ENCODE measurements at places on chromosomes 7 and 10.

- DNase-seq: no peak
These were observed 21.5 kb downstream of the POLL start for GRCh38 chr10:101566333-101567164.

- no peak for DNase-seq
These were observed 18.7 kb downstream of the RTKN2 start for GRCh38 chr10:62249957-62250356.

- DNase-seq: no peak
These were observed 45.1 kb upstream of the INPP5A start for GRCh38 chr10:132492323-132493025.

GRCh38 chr7:74141705-74142104, 32.5 kb upstream of the EIF4H start:
- no peak for DNase-seq

- DNase-seq: no peak
These were observed 58.0 kb upstream of the PAX2 start for GRCh38 chr10:100687143-100688003.

GRCh38 chr10:85596389-85596788, 770.2 kb downstream of the GRID1 start:
- no peak for DNase-seq

DNA sequence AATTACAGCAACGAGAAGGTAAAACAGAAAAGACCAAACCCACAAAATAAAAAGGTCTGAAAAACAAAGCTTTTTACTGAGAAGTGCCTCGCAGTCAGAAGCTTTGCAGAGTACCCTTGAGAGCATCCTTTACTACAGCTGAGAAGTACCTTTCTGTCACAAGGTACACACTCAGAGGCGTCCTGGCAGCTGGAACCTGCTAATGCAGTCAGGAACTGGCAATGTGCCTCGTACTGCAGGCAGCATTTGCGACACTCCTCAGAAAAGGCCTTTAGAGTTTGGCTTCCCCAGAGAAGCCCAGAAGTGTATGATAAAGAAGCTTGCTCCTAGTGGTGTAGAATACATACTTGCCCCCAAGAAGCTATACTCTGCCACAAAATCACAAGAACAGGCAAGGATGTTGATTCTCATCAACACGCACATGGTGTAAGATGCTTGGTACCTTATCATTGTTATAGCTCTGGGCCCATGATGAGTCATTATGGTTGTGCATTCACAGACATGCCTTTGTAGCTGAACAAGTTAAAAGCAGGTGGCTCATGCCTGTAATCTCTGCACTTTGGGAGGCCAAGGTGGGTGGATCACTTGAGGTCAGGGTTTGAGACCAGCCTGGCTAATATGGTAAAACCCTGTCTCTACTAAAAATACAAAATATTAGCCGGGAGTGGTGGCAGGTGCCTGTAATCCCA, 2.0 kb upstream of the GTPBP4 start:
- DNase-seq: no peak

DNA sequence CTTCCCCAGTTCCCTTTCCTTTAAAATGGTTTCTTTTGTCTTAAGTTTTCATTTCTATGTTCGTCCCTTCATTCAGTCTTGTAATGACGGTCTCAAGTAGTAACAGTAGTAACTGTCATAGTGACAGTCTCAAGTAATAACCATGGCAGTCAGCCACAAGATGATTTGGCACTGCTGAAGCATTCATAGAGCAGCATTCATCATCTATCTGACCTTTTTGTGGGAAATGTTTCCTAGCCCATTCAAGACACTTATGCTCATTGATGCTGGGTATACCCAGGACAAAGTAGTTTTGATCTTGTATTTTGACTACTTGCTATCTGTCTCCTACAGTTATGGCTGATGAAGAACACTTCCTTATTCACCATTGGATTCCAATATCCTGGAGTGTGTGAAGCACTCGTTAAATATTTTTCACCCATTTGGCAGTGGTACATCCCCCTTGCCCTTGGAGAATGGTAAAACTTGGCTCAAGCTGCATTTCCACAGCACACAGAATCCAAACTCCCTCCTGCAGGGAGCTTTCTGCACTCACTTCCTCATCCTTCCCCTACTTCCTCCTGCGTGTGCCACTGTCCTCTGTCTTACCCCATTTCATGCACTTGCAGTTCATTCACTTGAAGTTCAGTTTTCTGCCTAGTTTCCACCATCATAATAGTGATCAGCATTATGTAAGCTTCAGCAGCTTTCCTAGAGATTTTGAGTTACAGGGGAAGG, 19.0 kb downstream of the GIMAP4 start:
- DNase-seq: no peak

DNA sequence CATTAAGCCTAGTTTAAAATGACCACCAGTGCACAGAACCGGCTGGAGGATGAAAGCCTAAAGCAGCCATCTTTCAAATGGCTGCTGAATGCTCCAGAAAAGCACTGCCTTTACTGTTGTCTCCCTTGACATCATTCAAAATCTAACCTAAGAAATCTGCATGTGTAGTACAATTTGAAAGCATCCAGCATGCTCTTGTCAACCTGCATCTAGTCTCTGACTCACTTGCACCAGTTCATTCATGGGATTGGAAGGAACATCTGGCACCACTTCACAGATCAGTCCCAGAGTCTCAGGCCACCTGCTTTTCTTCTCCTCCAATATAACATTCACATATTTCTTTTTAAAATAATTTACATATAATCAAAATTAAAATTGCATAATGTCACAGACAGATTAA, 76.2 kb downstream of the RNF133 start:
- DNase-seq: no peak

- DNase-seq: no peak
These were observed 103.8 kb upstream of the PPIF start for GRCh38 chr10:79243181-79244067.

DNA sequence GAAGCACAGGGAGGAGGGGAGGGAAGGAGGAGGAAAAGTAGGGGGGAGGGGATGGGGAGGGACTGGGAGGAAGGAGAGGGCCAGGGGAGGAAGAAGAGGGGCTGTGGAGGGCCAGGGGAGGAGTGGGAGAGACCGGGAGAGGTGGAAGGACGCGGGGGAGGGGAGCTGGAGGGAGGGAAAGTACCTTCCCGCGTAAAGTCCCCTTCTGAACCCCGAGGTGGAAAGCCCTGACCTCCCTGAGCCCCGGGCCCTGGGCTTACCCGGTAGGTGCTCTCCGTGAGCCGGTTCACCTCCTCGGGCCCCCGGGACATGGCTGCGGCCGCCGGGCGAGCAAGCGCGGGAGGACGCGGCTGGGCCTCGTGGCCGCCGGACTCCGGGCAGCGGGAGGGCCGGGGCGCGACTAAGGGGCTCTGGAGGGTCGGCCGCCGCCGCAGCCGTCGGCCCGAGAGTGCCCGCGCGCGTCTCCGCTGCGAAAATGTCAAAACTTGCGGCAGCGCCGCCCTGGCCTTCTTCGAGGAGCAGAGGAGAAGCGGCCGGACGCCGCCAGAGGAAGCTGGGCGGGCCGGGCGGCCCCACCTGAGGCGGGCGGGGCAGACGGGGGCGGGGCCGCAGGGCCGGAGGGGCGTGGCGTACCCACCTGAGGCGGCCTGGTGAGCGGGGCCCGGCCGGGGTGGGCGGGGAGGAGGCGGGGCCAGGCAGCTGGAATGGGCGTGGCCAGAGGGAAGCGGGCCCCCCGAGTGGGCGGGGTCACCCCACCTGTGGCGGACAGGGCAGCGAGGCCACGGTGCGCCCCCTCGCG, at the start of gene BAIAP2L1:
BAIAP2L1 (minus strand) TSS at position 549 of the 799 bp plus-strand sequence; CDS start at position 311, 238 bp downstream.
- DNase-seq: no peak

- no peak for DNase-seq
These were observed 13.1 kb downstream of the LZTS2 start for GRCh38 chr10:101012525-101013364.

DNA sequence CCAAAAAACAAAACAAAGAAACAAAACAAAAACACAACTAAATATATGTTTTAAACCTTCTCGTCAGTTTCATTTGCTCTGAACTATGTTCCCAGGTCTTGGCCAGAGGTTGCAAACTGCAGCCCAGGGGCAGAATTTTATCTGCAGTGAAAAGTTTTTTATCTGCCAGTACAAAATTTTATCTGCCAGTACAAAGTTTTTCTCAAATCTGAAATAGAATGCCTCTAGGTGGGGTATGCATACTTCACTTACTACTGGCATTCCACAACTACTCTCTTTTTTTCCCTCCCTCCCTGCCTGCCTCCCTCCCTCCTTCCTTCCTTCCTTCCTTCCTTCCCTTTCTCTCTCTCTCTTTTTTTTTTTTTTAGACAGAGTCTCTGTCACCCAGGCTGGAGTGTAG, 9.4 kb upstream of the CLDN3 start:
- no peak for DNase-seq

GRCh38 chr10:68046642-68047041, 28.4 kb downstream of the HERC4 start:
- no peak for DNase-seq

DNA sequence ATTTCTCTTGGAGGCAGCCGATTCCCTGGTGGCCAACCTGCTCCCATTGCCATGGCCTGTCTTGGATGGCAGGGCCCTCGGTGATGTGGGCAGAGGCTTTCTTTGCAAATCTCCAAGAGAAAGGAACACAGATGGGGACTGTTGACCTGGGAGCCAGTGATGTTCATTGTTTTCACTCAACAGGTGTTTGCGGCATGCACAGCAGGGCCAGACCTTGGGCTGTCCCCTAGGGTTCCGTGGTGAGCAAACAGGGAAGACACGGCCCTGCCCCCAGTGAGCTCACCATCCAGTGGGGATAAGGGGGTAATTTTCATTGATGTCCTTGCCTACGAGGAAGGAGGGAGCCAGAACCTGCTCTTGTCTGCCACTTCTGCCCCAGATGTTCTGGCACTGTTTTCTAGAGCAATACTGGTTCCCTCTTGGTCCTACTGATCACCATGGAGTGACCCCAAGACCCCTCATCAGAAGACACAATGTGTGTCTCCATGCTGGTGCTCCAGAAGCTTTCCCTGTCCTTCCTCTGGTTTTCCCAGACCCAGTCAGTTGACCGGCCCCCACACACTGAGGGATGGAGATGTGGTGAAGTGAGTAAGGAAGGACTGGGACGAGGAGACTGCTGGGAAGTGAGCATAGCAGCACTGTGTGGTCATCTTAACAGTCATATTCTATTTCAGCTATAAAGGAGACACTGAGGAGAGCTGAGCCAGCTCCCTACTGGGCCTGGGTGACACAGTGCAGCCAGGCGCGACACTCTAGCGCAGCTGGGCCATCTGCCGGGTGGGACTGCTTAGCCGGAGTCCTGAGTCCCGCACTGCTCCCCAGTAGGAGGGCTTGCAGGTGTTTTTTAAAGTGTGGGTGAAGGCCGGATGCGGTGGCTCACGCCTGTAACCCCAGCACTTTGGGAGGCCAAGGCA, 20.4 kb upstream of the FIGNL1 start:
- no peak for DNase-seq

GRCh38 chr7:33369888-33370287, 240.5 kb downstream of the BBS9 start:
- no peak for DNase-seq

DNA sequence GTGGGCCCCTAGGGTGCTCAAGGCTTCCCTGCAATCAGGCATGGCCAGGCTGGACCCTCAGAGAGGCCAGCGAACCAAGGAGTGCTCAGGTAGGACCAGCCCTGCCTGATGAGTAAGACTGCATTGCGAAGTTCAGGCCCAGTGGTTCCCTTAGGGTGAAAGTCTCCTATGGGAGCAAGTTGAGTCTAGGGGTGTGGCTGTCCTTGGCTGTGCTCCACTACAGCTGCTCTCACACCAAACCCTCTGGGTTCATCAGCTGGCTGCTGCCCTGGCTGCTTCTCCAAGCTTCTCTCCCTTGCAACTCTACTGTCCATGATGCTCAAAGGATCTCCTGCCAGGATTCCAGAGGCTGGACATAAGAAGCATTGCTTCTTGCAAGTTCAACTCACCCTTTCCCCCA, 18.7 kb downstream of the FAM25A start:
- DNase-seq: no peak

- DNase-seq: no peak
These were observed 42.3 kb upstream of the TRIM24 start for GRCh38 chr7:138417764-138418163.

- DNase-seq: no peak
These were observed 172.3 kb downstream of the ARL4A start for GRCh38 chr7:12859761-12860160.

GRCh38 chr10:72063703-72064391, 24.5 kb downstream of the SPOCK2 start:
- no peak for DNase-seq

GRCh38 chr10:117472872-117473271, 69.7 kb upstream of the EMX2 start:
- no peak for DNase-seq

- DNase-seq: no peak
These were observed 85.3 kb upstream of the UNC5B start for GRCh38 chr10:71127104-71127503.

DNA sequence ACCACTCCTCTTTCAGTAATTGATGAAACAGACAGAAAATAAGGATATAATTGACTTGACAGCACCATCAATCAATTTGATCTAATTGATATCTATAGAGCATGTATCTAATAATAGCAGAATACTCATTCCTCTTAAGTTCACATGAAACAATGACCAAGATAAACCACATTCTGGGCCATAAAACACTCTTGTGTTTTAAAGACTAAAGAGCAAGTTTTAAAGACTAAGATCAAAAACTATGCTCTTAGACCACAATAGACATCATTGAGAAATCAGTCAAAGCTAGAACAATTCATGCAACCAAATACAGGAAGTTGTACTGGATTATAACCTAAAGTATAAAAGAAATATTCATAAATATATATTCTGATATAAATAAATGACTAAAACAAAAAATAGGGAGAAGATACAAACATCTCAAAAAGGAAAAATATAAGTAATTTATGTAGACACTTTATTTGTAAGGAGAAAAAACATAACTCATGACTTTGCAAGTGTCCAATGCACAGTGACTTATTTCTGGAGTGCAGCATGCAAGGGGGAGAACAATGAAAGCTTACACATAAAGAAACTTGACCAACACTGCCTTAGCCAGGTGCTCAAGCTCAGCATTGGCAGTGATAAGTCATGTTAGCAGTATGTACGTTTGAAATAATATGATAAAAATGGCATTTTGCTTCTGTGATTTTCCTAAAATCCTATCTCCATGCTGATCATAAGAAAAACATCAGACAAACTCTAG, 312.7 kb upstream of the IGFBP3 start:
- DNase-seq: no peak

GRCh38 chr7:3911685-3912084, 610.6 kb downstream of the SDK1 start:
- no peak for DNase-seq

DNA sequence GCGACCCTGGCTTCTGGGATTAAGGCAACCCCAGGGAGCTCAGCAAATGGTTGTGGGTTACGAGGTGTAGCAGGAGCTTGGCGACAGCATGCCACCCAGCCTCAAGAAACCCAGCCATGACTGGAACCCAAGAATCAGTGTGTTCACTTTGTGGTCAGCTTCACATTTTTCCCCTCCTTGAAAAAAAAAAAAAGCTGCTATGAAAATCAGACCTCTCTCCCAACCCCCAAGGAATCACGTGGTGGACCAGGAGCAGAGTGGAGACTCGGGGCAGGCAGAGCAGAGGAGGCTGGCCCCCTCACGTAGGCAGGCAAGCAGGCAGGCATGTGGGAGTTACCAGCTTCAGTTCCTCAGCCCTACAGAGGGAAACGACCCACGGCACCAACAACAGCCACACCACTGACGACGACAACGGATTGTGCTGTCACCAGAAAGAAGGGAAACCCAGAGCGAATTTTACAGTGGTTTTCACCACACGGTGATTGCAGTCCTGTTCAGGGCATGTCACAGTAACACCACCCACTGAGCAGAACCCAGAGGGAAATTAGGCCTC, 203.4 kb downstream of the SLC25A13 start:
- DNase-seq: no peak

GRCh38 chr10:3451516-3452172, 279.1 kb upstream of the PITRM1 start:
- no peak for DNase-seq
